ENCODE measurements at places on chromosomes 3 and 15.

DNA sequence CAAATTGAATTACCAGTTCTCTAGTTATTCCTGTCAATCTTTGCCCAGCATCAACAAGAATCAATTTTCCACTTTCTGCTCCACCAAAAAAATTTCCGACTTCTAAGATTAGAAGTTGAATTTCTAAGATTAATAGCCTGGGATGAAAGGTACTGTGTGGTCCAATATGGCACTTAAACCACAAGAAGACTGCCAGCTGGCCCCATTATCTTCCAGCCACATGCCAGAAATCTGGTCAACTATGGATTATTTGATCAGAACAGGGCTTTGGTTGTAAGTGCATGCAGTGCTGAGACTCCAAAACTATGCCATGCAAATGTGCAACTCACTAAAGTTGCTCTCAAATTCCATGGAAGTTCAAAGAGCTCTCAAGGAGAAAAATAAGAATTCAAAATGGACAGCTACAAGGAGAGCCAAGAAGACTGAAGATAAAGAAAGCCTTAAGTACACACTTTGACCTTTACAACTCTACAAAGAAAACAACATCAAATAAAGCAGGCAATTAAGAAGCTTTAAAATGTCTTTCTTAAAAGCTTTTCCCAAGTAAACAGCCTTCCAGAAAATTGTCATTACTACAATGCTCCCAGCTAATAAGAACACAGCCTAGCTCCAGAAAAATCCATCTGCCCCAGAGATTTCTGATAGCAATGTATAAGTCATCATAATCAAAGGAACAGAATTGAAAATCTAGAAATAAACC, 64.2 kb downstream of the ST3GAL6 start:
- DNase-seq = no peak

- DNase-seq = no peak
Measured at GRCh38 chr3:127987309-127987995, 64.8 kb upstream of the SEC61A1 start.

- DNase-seq = no peak
Measured at GRCh38 chr3:153042088-153042487, 119.9 kb upstream of the RAP2B start.

DNA sequence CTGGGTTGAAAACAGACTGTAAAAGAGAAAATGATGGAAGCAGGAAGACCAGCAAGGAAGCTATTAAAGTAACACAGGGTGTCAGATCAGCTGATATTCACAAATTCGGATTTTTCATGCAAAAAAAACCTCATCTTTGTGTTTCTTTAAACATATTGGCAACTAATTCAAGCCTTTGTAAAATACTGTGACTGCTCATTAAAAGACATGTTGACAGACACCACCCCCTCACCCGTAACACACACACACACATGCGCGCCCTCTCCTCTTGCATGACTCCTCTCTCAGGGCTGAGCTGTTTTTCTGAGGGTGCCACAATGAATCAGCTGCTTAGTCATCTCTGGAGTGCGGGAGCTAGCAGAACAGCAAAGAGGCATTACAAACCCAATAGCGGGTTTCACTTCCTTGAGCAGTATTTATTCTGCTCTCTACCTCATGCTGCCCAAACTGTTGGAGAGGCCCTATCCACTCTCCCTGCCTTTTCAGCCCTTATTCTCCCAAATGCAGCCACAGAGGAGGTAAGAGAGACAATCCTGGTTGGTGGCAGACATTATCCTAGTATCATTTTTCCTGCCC, 35.8 kb upstream of the CCDC80 start:
- peak; percentile 68 for DNase-seq

DNA sequence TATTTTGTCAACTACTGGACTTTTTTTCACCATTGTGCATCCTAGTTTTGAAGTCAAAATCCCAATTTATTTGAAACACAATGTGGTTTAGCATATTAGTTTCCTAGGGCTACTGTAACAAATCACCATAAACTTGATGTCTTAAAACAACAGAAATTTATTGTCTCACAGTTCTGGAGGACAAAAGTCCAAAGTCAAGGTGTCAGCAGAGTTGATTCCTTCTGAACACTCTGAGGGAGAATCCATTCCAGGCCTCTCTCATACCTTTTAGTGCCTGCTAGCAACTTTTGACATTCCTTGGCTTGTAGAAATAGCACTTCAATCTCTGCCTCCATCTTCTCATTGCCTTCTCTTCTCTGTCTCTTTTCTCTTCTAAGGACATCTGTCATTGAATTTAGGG, 14.9 kb upstream of the SLC27A2 start:
- no peak for DNase-seq

GRCh38 chr15:88878720-88879184, 16.6 kb downstream of the HAPLN3 start:
- no peak for DNase-seq

- DNase-seq = no peak
Measured at GRCh38 chr3:18239674-18240073, 185.5 kb downstream of the SATB1 start.

DNA sequence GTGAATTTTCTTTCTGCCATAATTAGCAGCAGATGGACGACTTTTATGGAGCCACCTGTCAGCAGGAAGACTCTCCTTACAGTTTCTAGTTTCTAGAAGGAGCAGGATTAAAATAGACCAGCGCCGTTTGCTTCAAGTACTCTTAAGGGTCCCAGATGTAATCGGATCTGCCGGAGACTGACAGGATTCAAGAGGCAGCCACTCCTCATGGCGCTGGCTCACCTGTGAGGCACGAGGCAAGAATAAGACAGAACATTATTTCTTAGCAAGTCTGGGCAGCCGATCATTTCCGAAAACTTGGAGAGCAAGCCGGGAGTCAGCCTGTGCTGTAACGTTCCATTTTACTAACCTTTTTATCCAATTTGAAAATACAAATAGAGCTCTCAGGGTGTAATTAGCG, 410.4 kb upstream of the RORA start:
- DNase-seq = no peak

- no peak for DNase-seq
Measured at GRCh38 chr3:69547461-69547880, 161.6 kb upstream of the FRMD4B start.

GRCh38 chr15:29207758-29208108, 61.9 kb downstream of the NSMCE3 start:
- no peak for DNase-seq

- no peak for DNase-seq
Measured at GRCh38 chr15:98684436-98684835, 36.1 kb downstream of the IGF1R start.

DNA sequence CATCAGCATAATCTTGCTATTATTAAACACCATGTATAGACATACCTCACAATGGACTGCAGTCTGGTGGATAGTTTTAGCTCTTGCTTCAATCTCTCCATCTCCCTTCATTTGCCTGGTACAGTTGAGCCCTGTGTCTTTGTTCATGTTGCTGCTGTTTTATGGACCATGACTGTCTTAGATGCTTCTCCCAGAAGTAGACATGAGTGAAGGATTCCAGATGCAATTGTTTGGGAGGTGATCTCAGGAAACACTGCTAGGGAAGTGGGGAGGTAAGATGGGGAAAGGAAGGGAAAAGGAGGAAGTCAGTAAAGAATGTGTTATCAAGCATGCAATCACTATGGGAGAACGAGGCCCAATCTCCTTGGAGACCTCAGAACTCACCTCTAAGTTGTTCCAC, 36.3 kb upstream of the CTNNB1 start:
- no peak for DNase-seq

- no peak for DNase-seq
Measured at GRCh38 chr3:31785734-31786133, 195.3 kb downstream of the OSBPL10 start.

GRCh38 chr3:117893638-117894037, 1141.0 kb downstream of the IGSF11 start:
- DNase-seq = no peak

DNA sequence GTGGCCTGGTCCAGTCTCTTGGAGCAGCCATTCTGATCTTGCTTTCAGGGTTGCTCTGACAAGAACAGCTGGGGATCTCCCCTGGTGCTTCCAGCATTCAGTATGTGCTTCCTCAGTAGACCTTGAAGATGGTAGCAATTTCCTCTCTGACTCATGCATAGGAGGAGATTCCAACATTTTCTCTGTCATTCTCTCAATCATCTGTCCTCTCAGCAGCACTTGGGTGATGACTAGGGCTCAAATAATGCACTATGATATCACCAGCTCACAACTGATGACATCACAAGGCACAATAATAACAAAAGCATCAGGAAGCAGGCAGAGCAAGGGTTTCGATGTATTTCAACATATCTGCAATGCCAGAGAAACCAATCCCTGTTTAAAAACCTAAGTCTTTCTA, 52.7 kb downstream of the NFKBIZ start:
- DNase-seq = no peak

DNA sequence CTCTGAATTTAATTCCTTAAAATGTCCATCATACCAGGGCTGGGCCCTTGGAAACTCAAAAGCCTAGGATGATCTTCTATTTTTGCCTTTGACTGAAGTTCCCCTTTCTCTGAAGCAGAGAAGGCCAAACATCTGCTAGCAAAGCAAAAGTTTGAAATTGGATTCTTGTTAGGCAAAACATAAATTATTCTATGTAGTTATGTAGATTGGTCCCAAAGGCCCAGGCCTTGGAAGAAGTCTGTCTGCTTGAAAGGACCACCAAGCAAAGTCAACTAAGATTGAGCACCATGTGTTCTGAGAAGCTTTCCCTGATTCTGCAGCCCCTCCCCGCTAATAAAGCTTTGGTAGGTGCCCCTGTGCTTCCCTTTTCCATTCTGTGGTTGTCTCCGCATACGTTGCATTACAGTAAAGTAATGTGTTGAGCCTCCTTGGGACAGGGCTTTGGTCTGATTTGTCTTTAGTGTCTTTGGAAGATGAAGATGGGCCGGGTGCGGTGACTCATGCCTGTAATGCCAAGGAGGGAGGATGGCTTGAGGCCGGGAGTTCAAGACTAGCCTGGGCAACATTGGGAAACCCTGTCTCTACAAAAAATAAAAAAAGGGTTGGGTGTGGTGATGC, 56.4 kb downstream of the RPL39L start:
- DNase-seq = no peak

DNA sequence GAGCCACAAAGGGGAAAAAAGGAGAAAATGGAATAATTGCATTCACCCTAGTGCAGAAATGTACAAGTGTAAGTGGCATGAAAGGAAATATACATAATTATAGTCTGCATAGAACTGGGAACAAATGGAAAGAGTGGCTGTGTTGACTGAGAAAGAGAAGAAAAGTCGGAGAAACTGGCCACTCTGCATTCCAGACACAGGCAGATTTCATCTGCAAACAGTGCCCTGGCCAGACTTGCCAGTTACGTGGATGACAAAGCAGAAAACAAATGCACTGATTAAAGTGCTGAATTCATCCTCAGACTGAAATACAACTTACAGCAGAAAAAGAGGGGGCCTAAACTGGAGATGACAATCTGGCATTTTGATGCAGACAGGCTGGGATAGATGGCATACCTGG, 129.8 kb downstream of the FGF12 start:
- DNase-seq = no peak

- no peak for DNase-seq
Measured at GRCh38 chr3:170690661-170690981, 104.7 kb upstream of the SLC7A14 start.

DNA sequence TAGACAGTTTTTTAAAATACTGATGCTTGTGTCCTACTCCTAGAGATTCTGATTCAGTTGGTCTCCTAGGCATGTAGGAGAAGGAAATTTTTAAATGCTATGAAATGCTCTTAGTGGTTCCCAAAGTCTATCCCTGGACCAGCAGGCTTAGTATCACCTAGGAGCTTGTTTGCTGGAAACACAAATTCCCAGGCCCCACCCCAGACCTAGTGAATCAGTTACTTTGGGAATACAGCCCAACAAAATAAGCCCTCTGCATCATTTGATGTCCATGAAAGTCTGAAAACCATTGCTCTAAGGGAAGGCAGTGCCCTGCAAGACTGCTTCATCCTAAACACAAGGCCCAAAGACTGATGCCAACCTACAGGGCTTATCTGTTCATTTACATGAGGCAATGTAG, 36.3 kb downstream of the CCNL1 start:
- DNase-seq = no peak

DNA sequence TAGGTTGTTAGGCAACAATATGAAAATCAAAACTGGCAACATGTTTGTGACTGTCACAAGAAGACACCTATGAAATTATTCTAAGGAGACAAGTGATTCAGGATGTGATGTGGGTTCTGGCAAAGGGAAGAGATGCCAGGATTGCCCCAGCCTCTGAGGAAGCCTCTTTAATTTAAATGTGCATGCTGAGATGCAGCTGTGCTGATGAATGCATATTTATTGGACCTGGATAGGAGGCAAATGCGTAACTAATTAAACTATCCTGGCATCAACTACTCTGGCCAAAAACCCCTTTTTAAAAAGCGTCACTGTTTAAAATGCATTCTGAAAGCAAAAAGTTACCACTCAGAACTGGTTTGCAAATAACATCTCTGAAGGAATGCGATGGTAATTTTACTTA, 176.5 kb upstream of the DPH6 start:
- no peak for DNase-seq

GRCh38 chr3:124315215-124316033, 323.5 kb upstream of the ROPN1 start:
- no peak for DNase-seq

DNA sequence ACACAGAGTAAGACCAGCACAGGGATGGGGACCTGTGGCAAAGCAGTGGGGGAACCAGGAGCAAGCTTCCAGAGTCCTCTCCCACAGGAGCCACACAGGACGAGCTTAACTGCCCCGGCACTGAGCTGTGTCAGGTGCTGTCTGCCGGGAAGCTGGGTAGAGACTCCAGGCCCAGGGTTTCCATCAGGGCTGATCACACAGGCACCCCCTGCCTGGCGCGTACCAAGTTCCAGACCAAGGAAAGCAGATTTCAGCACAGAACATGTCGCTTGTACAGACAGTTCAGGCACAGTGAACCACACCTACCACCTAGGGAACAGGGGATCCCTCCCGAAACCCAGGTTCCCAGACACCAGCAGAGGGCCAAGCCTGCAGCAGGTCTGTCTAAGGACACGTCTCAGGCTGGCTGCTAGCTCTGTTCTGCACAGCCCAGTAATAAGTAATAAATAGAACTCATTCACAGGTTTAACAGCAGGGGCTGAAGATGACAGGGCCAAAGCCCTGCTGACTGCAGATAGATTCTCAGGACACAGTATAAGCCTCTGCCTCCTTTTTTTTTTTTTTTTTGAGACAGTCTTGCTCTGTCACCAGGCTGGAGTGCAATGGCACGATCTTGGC, 30.2 kb upstream of the OCA2 start:
- DNase-seq = no peak
